Suppressor macrophage treated with lipopolysaccharide for 4 hours (primary cell): ENCODE measurements at places on chromosomes 2 and 18.

- no peak for DNase-seq
Measured at GRCh38 chr18:37563931-37564392, 1.6 kb downstream of the CELF4 start.

DNA sequence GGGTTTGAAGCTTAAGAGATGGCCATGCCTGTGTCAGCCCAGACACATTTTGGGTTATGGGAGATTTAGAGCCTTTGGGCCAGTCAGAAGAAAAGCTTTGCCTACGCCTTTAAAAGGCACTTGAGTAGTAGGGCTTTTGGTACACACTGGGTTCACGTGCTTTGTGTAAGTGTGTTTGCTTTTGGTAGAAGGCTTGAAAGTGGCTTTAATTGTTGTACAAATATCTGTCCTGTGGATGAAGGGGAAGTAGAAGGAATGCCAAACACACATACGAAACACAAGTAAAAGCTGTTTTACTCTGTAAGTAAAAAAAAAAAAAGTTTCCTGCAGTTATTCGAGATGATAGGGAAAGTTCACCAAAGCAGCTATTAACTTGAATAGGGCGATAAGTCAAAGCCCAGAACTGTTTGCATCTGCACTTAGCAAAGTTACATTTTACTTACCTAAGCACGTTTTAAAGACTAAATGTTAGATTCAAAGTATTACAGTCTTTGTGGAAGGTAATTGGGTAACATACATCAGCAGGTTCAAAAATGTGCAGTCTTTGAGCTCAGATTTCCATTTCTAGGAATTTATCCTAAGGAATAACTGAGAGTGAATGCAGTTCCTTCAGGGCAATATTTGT, 75.4 kb downstream of the STK25 start:
- DNase-seq = no peak

GRCh38 chr2:85963068-85963467, 74.3 kb upstream of the ST3GAL5 start:
- DNase-seq = no peak

- no peak for DNase-seq
Measured at GRCh38 chr2:37441055-37441454, 96.6 kb downstream of the QPCT start.

DNA sequence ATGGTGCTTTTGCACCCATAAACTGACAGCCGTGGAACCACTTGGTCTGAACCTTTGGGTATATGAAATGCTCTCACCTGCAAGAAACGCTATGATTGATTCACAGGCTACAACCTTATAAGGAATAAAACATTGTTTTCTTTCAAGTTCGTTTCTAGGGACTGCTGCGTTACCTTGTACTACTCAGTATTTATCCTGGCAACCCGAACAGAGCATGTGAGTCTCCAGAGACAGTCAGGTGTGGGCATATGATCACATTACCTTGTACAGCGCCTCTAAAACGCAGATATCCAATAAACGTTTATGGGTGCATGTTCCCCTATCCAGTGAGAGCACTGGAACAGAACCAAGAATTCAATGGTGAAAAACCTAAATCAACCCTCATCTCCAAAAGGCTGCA, 1.7 kb downstream of the CCBE1 start:
- DNase-seq = no peak
